Stimulated activated CD4-positive, alpha-beta T cell treated with anti-CD3 and anti-CD28 coated beads, Interleukin-4, amount 100 ng/mL, for 48 hours (primary cell): ENCODE measurements at places on chromosomes 7 and 10.

- no peak for DNase-seq
Measured at GRCh38 chr10:112374724-112375541, 1.0 kb downstream of the ACSL5 start.

- DNase-seq = no peak
Measured at GRCh38 chr10:124168581-124168980, 75.2 kb upstream of the CHST15 start.

DNA sequence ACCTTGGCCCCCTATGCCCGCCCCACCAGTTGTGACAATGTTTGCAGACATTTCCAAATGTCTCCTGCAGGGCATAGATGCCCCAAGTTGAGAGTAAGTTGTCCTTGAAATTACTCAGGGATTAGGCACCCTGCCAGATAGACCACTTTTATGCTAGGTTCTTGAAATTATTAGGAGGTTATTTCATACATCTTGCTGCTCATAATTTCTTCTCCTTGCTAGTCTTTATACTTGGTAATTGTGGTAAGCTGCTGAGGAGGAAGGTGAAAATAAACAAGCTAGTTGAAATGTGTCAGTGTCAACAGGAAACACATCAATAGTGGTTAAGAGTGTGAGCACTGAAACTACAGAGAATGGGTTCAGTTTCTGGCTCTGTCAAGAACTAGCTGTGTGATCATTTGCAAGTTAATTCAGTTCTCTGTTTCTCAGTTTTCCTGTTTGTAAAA lies 63.7 kb upstream of the AOAH start:
- no peak for DNase-seq

- no peak for DNase-seq
Measured at GRCh38 chr7:107609811-107610261, 29.8 kb downstream of the BCAP29 start.

GRCh38 chr7:138091032-138091431 lies 14.8 kb downstream of the AKR1D1 start:
- DNase-seq = no peak

GRCh38 chr10:16779384-16779915 lies 37.8 kb downstream of the RSU1 start:
- DNase-seq = peak; percentile 74

- DNase-seq = no peak
Measured at GRCh38 chr7:144941127-144941526, 105.3 kb upstream of the TPK1 start.

GRCh38 chr10:73965890-73966768 lies 31.8 kb upstream of the VCL start:
- no peak for DNase-seq

DNA sequence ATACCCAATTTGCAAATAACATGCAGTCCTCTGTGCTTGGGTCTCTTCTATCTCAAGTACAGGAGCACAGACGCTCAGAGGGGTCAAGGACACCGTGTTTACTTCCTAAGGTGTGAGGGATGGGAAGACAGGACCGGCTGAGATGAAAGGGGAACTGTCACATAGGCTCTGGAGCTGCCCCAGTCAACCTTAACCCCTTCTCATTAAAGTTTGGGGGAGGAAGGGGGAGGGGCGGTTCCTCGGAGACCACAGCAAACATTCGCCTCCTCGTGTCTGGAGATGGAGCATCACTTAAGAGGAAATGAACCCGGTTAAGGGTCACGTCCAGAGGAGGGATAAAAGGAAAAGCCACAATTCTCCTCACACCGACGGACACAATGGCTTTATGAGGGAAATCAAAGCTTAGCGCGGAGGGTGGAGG lies 1.1 kb downstream of the SH3PXD2A start:
- DNase-seq = no peak

GRCh38 chr7:143902332-143902899 lies 440 bp upstream of the TCAF1 start:
- DNase-seq = no peak

GRCh38 chr10:77111611-77112550 lies 525.7 kb downstream of the KCNMA1 start:
- DNase-seq = no peak

DNA sequence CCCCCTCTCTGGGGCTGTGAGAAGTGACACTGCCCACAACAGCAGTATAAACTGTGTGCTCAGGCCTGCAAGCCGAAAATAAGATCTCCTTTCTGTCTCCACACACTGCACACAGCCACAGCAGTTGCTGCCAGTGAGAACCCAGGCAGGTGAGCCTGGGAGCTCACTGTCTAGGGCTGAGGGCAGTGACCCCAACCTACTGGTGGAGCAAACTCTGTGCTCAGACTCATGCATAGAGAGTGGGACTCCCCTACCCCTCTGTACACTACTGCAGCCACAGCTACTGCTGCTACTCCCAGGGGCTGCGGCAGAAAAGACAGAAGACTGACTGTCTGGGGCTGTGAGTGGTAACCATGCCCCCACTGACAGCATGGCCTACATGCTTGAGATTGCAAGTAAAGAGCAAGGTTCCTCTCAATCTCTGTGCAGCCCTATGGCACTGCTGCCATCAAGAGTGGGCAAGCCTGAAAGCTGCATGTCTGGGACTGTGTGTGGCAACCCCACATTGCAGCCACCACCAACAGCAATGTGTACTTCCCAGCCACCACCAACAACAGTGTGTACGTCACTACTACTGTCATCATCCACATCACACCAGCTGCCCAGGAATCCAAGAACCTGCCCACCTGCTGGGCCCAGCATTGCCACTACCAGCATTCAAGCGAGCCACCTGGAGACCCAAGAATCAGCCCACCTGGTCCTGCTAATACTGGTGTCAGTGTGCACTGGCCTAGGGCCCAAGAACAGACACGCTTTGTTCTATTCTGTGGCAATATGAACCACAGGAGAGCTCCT lies 226.1 kb downstream of the XPNPEP1 start:
- no peak for DNase-seq

DNA sequence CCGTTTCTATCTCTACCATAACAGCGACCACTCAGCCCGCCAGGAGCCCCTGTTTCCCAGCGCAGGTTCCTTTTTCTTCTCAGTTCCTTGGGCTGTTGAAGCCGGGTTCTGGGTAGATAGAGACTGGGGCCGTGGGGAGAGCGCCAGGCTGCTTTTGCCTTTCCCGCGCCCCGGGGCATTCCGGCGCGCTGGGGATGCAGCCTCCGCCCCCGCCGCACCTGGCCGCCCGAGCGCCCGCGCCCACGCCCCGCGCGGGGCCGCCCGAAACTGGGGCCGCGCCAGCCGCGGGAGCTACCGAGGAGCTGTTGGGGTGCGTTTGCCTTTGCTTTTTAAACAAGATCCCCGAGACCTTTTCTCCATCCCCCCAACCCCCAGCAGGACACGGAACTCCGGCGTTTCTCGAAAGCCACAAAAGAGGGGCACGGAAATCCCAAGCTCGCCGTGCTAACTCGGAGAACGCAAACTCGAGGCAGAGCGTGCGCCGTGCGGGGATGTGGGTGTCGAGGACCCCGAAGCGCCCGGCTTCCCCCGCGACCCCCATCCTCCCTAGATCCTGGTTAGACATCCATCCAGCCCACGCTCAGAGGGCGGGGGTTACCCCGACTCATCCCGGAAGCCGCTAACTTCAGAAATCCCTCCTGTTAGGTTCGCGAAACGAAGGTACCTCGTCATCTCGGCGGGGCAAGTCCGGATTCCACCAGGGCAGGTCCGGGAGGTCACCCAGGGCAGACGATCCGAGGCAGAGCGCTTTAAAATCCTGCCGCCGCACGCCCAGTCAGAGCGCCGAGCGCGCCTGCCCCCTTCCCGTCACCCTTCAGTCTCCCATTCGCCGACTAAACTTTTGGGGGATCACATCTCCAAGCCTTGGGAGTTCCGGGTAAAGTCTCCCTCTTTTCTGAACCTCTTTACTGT lies 1.0 kb downstream of the GRM8 start:
- DNase-seq = no peak

- DNase-seq = no peak
Measured at GRCh38 chr7:138865843-138866242, 67.8 kb upstream of the ATP6V0A4 start.

- no peak for DNase-seq
Measured at GRCh38 chr7:134028853-134029252, 98.3 kb upstream of the LRGUK start.
